GM12891 (cell line): ENCODE measurements at places on chromosomes 12 and 14.

GRCh38 chr12:22709292-22709691, 84.3 kb downstream of the ETNK1 start:
- DNase-seq, result peak; percentile 29

- no peak for DNase-seq
These were observed 3.1 kb downstream of the SINHCAF start for GRCh38 chr12:31322801-31323207.

- no peak for DNase-seq
These were observed 6.2 kb downstream of the DENND5B start for GRCh38 chr12:31584782-31585181.

GRCh38 chr14:65566820-65567522, 154.4 kb downstream of the FUT8 start:
- no peak for DNase-seq

- no peak for DNase-seq
These were observed 77.7 kb downstream of the NTS start for GRCh38 chr12:85951823-85952222.

GRCh38 chr14:76939015-76939742, 89.3 kb downstream of the IRF2BPL start:
- no peak for DNase-seq

DNA sequence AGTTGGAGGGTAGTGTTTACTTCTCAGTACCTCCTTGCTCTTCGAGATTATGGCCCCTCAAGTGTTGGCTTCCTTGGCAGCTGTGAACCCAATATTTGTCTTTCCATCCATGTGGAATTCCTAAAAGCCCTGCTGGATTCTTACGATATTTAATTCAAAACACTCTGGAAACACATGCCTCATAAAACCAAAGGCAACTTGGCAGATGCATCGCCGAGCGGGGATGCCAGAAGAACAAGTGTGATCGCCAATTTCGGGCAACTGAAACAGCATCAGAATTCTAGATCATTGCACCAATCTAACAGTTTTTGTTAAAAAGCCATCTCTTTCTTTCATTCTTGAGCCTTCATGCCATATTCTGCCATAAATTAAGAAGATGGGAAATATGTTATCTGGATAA, 934.4 kb downstream of the AACS start:
- no peak for DNase-seq

DNA sequence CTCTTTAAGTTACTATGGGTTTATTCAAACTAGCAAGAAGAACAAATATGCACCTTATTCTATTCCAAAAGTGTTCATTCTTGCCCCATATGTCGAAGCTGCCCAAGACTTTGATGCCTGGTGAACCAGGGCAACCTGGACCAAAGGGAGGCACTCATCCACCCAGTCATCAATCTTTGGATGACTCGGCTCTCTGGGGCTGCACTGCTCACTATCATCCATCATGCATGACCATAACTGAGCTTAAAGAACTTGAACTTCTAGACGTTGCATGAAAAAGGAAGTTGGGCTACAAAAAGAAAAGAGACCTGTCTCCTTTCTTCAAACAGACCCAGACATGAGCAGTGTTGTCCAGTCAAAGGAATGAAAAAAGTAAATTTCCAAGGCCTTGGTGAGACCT, 1.2 kb downstream of the KRT4 start:
- no peak for DNase-seq

- no peak for DNase-seq
These were observed 60.2 kb downstream of the TBX3 start for GRCh38 chr12:114623737-114624136.

- DNase-seq, result no peak
These were observed 43.3 kb downstream of the ACTN1 start for GRCh38 chr14:68935761-68936214.

- no peak for DNase-seq
These were observed 53.5 kb downstream of the RAB35 start for GRCh38 chr12:120062976-120063579.

GRCh38 chr14:32607399-32607798, 278.3 kb downstream of the AKAP6 start:
- no peak for DNase-seq

- no peak for DNase-seq
These were observed 75.6 kb upstream of the HECTD1 start for GRCh38 chr14:31283153-31283552.

DNA sequence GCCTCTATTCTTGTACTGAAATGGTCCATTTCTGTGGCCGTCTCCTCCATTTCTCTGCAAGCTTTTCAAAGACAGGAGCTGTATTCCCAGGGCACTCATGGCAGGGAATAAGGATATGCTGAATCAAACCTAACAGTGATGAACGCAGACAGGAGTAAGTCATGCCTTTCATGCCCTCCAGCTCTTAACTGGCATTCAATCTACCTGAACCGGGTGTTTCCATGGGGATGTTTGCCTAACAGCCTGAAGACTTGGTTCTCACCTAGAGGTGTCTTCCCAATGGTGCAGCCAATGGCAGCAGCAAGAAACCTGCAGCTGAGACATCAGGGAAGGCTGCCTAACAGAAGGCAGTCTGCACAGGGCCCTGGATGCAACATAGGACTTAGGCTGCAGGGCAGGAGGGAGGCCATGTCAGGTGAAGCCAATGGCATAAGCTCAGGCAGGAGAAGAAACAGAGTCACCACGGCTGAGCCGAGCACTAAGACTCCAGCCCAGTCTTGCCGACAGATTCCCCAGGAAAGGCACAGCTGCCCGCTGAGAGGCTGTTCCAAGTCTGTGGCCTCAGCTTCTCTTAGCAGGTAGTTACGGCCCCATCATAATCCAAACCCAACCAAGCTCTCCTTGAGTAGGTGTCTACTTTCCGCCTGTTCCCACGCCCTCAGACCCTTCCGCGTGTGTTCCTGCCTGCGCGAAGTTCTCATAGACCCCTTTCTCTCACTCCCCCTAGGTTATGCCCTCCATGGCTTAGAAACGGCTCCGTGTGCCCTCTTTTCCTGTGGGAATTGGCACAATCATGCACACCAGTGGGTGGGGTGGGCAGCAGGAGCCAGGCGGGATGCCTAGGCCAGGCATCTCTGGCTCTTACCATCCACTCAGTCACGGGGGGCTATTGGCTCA, 44.1 kb downstream of the VWF start:
- DNase-seq, result no peak

DNA sequence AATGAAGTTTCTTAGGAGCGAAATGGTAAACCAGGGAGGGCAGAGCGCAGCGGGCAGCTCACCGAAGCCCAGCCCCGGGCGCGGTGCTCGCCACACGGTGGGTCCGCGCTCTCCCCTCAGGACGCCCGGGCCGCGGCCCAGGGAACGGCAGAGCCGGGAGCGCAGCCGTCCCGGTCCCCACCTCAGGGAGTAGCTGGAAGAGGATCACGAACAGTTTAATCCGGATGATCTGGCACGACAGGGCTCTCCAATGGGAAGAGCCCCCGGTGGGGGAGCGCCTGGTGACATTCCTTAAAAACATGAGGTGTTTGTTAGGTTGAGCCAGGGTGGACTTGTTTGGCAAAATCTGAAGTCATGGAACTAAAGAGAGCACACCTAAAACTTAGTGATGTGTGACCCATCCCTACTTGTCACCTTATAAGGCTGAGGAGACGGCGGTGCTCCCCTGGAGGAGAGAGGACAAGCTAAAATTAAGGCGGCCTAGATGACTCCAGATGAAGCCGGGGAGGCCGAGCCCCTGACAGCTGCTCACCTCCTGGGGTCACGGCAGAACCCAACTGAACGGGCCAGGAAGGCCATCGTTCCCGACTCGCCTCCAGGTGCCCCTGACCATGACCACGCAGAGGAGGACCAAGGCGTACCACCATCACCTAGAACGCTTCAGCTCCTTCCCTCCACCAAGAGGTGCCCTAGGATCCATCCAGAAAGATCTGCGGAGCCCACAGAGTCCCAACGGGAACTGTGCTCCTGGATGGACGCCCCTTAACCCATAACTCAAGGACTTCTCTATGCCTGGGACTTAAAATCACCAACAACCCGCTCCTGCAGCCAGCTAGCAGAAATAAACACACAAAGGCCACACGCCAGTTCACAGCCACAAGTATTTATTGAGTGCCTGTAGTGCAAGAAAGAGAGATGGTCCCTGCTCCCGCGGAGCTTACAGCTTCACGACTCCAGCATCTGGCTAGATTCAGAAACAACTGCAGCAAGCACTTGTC, 866 bp upstream of the PITPNM2 start:
- DNase-seq, result no peak

GRCh38 chr12:70251226-70251625, 8.0 kb downstream of the CNOT2 start:
- DNase-seq, result no peak

GRCh38 chr12:73106296-73106695, 834.1 kb downstream of the TRHDE start:
- no peak for DNase-seq

- no peak for DNase-seq
These were observed 14.1 kb downstream of the VRK1 start for GRCh38 chr14:96811265-96811664.

DNA sequence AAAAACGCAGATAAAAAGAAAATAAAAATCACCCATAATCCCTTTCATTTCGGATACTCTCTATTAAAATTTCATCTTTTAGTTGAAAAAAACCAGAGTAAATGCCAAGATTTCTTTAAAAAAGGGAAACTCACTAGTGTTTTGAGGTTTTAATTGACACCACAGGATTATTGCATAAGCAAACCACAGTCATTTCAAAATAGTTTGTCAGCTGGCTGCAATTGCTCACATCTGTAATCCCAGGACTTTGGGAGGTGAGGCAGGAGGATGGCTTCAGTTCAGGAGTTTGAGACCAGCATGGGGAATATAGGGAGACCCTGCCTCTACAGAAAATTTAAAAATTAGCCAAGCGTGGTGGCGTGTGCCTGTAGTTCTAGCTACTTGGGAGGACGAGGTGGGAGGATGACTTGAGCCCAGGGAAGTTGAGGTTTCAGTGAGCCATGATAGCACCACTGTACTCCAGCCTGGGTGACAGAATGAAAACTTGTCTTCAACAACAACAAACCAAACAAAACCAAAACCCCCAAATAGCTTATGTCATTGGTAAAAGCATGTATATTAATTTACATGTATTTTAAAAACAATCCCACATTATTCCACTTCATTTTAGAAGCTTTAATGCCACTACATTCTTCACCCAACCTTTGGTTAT, 48.8 kb downstream of the SYNE2 start:
- no peak for DNase-seq

- DNase-seq, result no peak
These were observed 884 bp downstream of the CAPRIN2 start for GRCh38 chr12:30753751-30754382.

GRCh38 chr12:106634206-106634605, 51.4 kb downstream of the RFX4 start:
- no peak for DNase-seq

GRCh38 chr14:38992067-38992844, 110.8 kb downstream of the SEC23A start:
- DNase-seq, result no peak

DNA sequence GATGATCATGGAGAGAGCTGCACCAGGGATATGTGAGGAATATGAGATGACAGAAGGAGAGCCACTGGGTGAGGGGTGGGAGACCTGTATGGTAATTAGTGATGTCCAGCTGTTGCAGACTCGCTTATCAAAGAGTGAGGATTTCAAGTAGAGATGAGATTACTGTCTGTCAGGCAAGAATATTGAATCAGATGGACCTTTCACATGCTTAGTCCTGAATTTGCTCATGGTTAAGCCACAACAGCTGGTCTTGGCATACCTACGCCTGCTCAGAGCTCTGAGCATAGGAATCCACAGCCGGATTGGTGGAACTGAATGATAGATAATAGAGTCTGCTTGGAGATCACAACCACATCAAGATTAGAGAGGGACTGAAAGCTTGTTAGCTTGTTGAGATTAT, 115.2 kb upstream of the ARHGAP5 start:
- no peak for DNase-seq

- no peak for DNase-seq
These were observed 106.1 kb upstream of the FLRT2 start for GRCh38 chr14:85423889-85424288.

DNA sequence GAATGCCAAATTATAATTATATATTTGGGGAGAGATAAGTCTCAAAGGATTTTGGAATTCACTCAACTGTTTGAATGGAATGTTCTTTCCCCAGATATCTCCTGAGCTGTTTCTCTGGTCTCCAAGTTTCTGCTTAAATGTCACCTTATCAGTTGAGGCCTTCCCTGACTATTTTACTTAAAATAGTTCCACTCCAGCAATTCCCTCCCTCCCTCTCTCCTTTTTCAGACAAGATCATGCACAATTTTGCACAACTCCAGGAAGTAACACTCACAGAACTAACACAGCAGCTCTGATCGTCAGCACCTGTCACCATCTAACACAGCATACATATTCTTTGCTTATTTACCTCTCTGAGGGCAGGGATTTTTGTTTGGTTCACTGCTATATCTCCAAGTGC, 12.5 kb downstream of the BTG1 start:
- DNase-seq, result no peak

DNA sequence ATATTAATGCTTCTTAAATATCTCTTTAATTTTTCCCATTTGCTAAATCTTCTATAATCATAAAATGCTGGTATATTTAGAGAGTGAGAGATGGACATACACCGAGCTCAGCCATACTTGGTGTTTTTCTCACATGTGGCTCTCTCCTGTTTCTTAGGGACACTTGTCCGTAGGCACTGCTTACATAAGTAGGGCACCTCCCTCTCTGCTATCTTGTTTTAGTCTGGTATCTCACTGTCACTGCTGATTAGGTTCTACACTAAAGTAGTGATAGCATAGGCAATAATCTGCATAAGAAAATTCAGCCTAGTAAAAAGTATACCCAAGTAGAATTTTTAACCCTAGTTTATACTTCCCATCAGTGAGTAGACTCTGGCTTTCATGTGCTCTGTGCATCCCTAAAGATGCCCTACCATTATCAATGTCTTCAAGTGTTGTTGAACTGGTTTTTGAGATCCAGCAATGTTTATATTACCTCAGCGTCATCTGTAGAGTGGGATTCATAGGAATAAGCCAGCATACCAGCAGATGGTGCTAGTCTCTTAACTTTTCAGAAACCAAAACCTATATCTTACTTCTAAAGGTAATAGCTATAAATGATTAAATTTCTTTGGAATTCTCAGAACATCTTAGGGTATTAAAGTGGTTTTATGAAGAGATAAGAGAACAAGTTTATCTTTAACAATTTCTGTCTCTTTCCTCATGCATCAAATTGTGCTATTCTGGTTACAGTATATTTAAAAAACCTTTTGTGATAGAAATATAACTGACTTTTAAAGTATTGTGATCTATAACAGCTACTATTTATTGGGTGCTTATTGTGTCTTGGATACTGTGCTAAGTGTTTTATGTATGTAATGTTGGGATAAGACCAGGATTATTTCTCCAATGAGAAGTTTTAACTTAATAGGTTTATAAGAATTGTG, 32.9 kb downstream of the ARID2 start:
- no peak for DNase-seq

DNA sequence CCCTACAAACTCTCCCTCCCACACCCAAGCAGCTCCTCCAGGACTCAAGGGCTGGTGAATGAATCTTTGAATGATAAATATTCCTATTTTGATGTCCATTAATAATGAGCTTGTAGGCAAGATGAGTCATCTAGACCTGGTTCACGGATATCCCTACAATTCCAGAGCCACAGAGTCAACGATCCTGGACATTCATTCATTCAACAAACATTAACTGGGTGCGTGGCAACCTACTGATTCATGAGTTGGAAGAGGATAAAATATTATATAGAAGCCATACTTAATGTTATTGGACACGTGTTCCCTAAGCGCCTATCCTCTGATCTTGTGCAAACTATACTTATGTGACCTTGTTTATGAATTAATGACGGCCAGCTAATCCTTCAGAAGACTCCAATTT, 420 bp upstream of the OTUB2 start:
- no peak for DNase-seq

GRCh38 chr12:91111366-91112325, at the start of gene LUM:
TSS of gene LUM (minus strand) at chr12:91111494. CDS start at chr12:91108979, 2,515 bp downstream.
- DNase-seq, result no peak

GRCh38 chr14:41280745-41281144, 325.9 kb upstream of the LRFN5 start:
- no peak for DNase-seq
